ENCODE measurements at places on chromosomes 3 and 15. TPM values are rescaled to one million over a fixed set of nuclear protein-coding genes. Genes with fewer than 3 reads are reported as not detected.

The HIGD2B gene
- not detected for total RNA-seq

DNA sequence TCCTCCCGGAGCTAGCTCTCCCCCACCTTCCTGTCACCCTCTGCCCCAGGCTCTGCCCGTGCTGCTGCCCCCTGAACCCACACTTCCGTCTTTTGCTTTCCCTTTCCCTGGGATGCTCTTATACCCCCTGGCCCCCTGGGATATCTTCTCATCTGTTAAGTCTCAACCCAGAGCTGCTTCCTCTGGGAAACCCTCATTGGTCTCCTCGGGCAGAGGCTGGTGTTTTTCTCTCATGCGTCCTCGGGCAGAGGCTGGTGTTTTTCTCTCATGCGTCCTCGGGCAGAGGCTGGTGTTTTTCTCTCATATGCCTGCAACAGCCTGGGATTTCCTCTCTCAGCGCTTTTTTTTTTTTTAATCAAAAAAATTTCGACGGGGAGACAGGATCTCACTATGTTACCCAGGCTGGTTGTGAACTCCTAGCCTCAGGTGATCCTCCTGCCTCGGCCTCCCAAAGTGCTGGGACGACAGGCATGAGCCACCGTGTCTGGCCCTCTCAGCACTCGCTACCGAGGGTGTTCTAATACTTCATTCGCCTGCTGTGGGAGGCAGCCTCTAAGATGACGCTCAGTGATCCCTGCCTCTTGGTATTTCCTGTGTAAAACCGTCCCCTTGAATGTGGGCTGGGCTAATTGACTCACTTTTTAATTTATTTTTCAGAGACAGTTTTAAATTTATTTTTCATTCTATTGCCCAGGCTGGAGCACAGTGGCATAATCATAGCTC is 62.7 kb upstream of the TFRC start:
- no peak for DNase-seq

The MINDY4B gene
- not detected for total RNA-seq

GRCh38 chr3:139676108-139676507 is 1.7 kb downstream of the NMNAT3 start:
- no peak for DNase-seq

GRCh38 chr3:155843569-155843968 is 10.7 kb downstream of the SLC33A1 start:
- DNase-seq, result no peak

- DNase-seq, result no peak
These were observed 32.7 kb downstream of the LRRC3B start for GRCh38 chr3:26655231-26655630.

DNA sequence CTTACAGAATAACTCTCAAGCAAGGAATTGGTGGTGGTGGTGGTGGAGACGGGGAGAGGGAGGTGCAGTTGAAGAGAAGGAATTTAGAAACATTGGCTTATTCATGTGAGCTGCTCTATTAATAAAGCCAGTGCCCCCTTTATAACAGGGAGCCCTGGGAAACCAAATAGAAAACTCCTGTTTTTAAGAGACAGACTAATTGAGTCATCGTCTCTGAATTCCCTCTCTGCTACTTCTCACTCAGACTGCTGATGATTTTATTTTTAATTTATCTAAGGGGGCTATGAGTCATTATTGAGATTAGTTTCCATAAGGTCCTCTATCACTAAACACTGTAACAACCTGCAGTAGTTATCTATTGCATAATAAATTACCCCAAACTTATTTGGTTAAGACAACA is 145.9 kb upstream of the GALNT15 start:
- no peak for DNase-seq

DNA sequence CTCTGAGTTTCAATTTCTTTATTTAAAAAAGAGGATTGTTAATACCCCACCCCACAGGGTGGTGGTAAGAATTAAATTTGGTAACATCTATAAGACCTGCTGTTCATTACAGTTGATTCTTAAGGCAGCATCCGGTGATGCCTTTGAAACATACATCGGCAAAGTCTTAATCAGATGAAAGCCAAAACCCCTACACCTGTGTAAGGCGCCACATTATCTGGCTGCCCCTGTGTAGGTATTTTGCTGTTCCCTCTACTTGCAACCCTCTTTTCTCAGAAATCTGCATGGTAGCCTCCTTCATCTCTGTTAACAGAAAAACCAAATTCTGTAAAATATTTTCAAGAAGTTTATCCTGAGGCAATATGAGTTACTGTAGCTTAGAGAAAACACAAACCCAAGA is 90.0 kb downstream of the ST6GAL1 start:
- no peak for DNase-seq

GRCh38 chr15:77251662-77252061 is 168.2 kb downstream of the PEAK1 start:
- peak; percentile 74 for DNase-seq

- no peak for DNase-seq
These were observed 34.0 kb downstream of the LYZL4 start for GRCh38 chr3:42376344-42376798.

- peak; percentile 10 for DNase-seq
These were observed 91.5 kb downstream of the STT3B start for GRCh38 chr3:31624083-31624709.

GRCh38 chr3:41024031-41024836 is 175.1 kb upstream of the CTNNB1 start:
- DNase-seq, result no peak

DNA sequence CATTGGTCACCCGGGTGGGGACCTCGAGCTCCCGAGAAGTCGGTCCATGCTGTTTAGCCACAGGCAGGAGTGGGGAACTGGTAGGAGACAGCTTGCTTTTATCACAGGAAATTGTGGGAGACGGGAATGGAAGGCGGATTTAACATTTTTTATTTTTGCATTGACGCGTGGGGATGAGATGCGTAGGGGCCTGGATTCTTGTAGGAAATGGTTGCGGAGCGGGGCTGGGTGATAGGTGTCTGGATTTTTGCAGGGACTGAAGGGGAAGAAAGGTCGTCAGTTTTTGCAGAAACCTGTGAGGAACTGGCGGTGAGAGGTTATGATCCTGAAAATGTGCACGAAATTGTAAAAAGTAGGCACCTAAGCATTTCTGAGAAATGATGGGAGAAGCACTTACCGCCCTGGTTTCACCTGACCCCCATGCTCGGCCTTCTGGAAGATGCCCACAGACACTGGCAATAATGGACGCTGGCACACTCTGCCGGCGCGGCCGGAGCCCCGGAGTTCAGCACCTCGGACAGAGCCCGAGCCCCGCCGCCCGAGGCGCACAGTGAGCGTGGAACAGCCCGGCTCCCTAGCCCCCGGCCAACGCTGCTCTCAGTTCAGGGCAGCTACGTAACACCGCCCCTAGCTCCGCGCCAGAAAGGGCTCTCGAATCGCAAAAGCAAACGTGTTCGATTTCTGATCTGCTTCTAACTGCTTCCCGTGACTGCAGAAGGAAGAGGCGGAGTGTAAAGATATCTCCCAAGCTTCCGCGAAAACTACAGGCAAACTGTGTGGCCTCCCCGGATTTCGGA is 928 bp downstream of the ANKRD34C start:
- peak; percentile 89 for DNase-seq

GRCh38 chr3:72323773-72324172 is 524.5 kb downstream of the SHQ1 start:
- no peak for DNase-seq

DNA sequence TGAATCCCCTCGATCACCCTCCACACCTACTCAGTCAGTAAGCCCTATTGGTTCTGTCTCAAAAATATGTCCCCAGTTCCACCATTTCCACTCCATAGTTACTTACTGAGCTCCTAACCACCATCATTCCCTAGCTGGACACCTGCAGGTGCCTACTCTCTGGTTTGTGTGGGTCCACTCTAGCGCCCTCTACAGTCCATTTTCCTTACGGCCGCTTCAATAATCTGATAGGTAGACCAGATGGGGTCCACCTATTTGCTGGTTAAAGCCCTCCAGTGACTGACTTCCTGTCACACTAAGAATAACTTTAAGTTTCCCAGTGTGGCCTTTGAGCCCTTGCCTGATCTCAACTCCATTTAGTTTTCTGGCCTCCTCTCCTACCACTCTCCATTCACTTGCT is 5.0 kb downstream of the GXYLT2 start:
- DNase-seq, result peak; percentile 90

The HHLA2 gene
- not detected for total RNA-seq

The ACP3 gene
- total RNA-seq, result 5.4 TPM

The NDUFB5 gene
- total RNA-seq, result 74.9 TPM

The GLDN gene
- total RNA-seq, result 1.5 TPM

DNA sequence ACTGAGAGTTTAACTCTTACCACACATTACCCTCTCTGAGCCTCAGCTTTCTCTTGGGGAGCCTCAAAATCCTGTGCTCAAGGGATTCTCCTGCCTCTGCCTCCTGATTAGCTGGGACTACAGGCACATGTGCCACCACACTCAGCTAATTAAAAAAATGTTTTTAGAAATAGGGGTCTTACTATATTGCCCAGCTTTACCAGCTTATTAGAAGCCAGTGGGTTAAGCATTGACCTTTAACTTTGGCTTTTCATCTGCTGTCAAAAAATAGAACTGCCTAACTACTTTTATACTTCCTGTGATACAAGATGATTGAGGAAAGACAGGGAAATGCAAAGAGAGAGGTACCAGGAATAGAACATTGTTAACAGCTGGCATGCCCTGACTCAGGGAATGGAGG is 27.3 kb downstream of the MYO1E start:
- DNase-seq, result no peak

The CCR8 gene
- not detected for total RNA-seq

The ANKRD63 gene
- 0.74 TPM for total RNA-seq

DNA sequence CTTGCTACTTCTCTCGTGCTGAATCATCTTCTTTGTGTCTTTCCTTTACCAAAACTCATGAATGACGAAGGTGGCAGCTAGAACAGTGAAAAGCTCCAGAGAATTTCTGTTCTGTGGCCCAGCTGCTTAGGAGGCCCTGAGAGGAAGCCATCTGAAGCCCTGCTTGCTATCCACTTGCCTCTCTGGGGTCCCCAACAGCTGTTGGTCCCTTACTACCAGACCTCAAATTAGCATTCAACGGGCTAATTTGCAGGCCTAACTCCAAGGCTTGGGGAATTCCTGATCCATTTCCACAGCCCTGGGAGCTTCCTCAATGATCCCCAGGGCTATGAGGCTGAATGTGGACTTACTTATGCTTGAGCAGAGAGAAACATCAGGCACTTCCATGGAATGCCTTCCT is 37.5 kb upstream of the FSTL1 start:
- DNase-seq, result no peak

DNA sequence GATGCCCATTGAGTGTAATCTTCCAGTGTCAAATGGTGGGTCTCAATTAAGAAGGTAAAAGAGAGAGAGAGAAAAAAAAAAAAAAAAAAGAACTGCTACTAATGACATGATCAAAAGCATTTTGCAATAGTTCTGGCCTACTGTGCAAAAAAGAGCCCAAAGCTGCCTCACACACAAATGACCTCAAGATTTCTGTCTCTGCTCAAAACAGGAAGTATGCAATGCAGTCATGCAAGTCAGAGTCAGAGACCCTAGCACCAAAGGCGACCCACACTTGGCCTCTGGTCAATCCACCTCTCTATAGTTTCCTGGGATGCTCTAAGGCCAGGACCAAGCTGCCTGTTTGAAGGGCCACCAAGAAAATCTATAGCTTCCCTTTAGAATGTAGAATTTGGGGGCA is 323.5 kb downstream of the VPS13C start:
- no peak for DNase-seq
